Hematopoietic multipotent progenitor cell (in vitro differentiated cells): ENCODE measurements at places on chromosomes 2 and 18. TPM values are rescaled to one million over a fixed set of nuclear protein-coding genes. Genes with fewer than 3 reads are reported as not detected.

DNA sequence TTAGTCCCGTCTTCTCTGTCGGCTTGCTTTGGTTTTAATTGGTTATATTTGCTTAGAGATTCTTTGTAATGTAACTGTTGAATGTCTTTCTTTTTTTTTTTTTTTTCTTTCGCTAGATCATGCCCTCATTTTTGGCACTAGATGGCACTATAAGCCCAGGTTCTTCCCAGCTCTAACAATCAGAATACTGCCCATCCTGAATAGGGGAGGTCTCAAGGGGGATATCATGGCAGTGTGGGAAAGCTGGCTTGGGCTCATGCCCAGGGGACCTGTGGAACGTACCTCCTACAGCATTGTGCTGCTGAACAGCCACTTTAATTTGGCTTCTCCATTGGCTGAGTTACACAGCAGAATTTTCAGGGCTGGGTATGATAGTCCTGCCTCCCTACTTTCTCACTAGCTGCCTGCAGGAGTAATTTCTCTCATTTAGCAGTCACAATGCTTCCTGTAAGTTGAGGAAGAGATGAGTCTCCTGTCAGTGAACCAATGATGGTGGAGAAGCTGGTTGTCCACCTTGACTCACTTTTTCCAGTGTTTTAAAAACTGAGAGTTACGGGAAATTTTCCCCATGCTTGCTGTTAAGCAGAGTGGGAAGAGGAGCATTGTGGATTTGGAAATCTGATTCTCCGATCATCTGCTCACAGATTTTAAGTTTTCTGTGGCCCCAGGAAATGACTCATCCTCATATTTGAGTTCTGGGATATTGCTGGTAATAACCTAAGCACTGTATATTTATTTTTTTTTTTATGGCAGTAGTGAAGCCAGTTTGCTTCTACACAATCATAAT is 47.2 kb downstream of the RAD51AP2 start:
- DNase-seq = no peak

- no peak for DNase-seq
These were observed 152.8 kb upstream of the STK17B start for GRCh38 chr2:196324211-196324610.

- no peak for DNase-seq
These were observed 20.4 kb downstream of the GRHL1 start for GRCh38 chr2:9971890-9972289.

- no peak for DNase-seq
These were observed 644 bp upstream of the NEU2 start for GRCh38 chr2:233031556-233032500.

DNA sequence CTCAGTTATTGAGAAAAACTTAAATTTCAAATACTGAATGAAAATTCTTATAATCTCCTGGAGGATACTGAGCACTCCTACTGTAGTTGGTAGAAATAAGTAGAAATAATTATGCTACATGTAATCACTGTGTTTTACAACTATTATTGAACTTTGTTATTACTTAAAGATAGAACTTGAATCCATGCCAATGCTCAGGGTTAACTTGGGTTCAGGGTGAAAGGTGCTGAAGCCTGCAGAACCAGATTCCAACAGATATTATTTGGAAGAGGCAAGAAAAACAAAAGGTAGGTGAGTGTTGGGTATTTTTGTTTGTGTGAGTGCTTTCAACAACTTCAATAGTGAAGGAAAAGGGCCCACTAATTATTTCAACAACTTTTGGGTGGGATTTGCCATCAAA is 10.4 kb downstream of the IDH1 start:
- DNase-seq = no peak

DNA sequence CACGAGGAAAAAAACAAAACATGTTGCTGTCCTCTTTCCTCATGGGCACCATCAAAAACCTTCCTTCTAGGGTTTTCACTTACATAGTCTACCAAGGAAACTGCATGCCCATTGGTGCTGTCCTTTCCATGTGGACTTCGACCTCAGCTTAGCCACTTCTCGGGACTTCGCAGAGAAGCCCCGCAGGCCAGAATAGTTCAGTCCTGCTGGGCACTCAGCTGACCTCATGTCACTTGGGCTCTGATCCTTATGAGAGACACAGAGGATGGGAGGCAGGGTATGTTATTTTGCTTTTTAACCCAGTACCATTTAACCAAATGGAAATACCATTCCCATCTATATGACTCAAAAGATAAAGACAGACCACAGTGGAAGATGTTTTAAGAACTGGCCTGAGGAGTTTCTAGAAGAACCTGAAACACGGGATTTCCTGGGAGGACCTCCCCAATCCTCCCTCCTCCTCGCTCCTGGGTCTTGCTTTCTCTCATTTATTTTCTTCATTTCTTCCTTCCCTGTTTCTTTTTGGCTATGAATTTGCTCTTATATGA is 28.4 kb downstream of the AAK1 start:
- DNase-seq = no peak

GRCh38 chr2:101230541-101231001 is 22.1 kb upstream of the CNOT11 start:
- DNase-seq = no peak

GRCh38 chr2:223956300-223956699 is 963 bp upstream of the MRPL44 start:
- no peak for DNase-seq

GRCh38 chr2:96832754-96833507 is 10.9 kb downstream of the ANKRD23 start:
- DNase-seq = no peak

DNA sequence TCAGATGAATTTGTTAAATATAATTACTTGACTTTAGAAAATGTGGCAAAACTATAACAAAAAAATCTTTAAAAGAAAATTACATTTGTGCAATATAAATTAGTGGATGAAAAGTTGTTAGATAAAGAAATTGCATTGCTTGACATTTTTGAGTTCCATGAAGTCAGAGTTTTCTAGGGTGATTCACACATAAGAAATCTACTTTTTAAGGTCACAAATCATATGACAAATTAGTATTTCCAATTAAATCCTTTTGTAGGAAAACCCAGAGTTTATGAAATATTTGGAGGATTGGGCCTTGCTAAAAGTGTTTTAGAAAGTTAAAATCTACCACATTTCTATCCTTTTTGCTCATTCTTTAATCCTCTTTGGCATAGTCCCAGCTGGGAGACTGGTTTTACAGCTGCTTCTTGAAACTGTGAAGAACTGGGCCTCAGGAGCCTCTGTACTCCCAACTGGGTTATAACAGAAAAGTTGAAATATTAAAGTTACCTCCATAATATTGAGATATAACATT is 289.2 kb downstream of the LRRTM4 start:
- no peak for DNase-seq

DNA sequence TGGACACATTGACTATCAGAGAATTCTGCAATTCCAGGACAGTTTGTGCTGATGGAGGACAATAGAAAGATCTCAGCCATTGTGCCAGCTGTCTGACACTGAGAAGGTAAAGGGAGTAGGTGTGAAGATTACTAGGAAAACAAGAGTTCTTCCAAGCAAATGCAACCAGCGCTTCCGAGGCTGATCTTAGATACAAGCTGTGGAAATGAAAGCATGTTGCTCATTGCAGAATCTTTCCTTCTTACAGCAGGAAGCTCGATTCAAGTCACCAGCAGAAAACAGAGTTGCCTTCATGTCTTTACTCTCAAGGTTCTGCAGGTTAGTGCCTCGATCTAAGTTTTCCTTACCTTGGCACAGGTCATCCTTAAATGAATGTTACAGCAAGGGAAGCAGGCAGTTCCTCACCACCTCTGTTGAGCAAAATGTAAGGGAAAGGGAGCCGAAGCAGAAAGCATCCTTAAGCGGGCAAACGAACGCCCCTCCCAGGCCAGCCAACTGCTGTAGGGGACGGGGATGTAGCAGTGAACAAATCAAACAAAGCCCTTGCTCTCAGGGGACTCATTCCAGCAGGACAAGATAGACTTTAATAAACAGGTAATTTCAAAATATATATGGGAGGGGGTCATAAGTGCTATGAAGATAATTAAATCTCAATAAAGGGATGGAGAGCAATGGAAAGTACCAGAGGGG is 54.3 kb downstream of the MARCHF4 start:
- DNase-seq = no peak

GRCh38 chr2:20427931-20428526 is 18.8 kb upstream of the RHOB start:
- DNase-seq = no peak

DNA sequence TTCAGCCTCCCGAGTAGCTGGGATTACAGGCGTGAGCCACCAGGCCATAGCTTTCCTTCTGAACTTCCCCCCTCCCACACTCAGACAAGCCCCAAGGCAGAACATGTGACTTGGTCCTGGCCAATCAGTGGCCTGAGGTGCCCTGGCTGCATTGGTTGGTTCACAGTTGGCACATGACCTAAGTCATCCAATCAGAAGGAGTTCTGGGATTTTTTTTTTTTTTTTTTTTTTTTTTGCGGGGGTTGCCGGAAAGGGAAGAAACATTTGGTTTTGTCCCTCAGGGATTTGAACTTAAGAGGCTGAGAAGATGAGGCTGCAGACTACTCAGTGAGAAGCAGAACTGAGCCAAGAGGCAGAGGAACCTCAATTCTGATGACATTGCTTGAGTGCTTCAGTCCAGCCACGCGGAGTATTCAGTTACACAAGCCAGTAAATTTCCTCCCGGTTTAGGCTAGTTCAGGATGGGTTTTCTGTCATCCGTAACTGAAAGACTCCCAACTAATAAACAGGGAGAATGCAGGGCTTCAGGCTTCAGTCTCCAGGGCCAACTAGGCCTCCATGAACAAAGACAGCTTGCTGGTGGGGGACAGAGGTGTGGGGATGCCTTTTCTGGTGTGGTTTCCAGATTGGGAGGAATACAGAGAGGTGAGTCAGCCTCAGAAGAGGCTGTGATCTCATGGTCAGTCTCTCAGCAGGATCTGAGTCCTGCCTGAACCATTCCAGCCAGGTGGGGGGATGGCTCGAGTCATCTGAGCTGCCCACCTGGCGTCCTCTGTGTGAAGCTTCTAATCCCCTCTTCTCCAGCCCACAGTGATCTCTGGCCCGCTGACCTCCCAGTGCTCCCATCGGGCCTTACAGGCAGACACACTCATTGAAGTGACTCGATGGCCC is 9.2 kb downstream of the PTMA start:
- DNase-seq = no peak

DNA sequence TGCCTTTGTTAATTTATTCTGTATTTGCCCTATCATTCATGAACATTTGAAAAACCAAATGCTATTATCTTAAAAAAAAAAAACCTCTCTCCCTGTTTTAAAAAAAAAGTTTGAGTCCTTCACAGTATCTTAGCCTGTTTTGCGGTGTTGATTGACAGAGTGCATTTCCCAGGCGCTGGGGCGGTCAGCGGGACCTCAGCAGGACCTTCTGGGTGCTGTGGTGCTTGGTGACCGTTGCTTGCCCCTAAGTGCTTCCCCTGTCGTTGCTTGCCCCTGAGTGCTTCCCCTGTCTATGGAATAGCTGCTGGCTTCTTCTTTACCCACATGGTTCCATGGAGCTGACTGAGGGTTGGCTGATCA is 12.1 kb downstream of the ATP6V1C2 start:
- no peak for DNase-seq

DNA sequence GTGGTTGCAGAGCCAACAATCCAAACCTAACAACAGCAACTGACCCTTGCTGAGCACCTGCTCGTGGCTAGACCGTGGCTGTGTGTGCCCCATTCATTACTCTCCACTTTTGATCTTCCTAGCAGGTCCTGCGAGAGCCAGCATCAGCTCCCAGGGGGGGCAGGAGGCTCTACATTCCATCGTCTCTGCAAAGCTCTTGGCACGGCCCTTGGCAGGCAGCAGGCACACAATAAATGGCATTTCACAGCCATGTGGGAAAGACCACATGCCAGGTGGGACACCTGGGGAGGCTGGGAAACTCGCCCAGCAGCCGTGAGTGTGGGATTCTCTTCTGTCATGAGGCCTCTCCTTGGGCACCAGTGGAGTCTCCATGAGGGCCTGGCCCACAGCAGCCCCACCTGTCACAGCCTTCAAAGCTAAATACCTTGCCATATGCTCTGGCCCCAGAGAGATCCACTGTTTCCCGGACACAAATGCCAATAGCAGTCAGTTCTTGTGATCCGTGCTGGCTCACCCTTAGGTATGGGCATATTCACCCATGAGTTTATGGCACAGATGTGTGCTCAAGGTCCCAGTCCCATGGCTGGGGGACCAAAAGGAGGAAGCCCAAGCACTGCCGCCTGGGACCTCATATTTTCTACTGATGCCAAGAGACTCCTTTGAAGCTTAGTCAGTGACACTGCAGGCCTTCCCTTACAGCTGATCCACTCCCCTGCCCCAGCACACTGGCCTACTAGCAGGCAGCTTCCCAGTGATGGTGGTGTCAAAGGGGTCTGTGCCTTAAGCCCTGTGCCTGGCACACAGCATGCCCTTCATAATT is 6.8 kb upstream of the TEX51 start:
- DNase-seq = no peak

Gene TUBB8B
- total RNA-seq = not detected

Gene LGALSL
- total RNA-seq = 2.2 TPM

Gene ATG4B
- total RNA-seq = 93.2 TPM

Gene CHPF
- total RNA-seq = 10.2 TPM

Gene REG1B
- total RNA-seq = under 0.01 TPM

Gene MATN3
- total RNA-seq = not detected

Gene GPR55
- total RNA-seq = 0.81 TPM

Gene ACAA2
- total RNA-seq = 24.8 TPM

Gene CPLX4
- not detected for total RNA-seq

Gene CCDC85A
- 0.27 TPM for total RNA-seq

Gene TMEM247
- total RNA-seq = not detected

Gene TMBIM1
- 167 TPM for total RNA-seq

Gene TSPYL6
- under 0.01 TPM for total RNA-seq
